ENCODE measurements at places on chromosomes 12 and 14.
A peak's percentile ranks its signal among the peaks of the same experiment; 100 is the strongest.

DNA sequence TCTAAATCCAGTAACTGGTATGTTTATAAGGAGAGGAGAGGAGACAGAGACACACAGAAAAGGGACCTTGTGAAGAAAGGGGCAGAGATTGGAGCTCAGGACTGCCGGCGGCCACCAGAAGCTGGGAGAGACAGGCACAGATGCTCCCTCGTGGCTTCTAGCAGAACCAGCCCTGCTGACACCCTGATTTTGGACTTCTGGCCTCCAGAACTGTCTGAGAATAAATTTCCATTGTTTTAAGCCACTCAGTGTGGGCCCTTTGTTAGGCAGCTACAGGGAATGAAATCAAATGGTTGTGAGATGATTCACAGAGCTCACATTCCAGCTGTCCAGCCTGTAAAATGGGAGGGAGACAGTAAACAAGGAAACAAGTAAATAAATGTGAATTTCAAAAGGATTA lies 47.6 kb downstream of the TMEM132C start:
- no peak for DNase-seq

DNA sequence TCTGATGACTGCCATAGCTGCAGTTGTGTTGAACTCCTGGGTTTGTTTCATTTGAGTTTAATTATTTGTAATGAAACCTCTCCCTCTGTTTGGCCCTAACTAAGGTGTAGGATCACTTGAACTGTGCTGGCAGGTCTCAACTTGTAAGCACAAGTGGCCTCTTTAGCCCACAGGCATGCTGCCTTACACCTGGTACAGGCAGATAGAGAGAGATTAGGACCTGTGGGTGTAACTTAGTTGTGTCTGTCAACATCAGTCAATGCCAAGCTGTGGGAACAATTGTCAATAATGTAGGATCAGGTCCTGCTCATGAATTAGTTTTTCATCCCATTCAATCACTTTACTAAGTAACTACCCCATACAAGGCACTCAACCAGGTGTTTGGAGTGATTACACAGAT lies 263.0 kb upstream of the G2E3 start:
- DNase-seq = no peak

GRCh38 chr12:130160306-130160705 lies 2.0 kb upstream of the FZD10 start:
- DNase-seq = no peak

GRCh38 chr14:39372656-39373055 lies 59.6 kb downstream of the FBXO33 start:
- no peak for DNase-seq

DNA sequence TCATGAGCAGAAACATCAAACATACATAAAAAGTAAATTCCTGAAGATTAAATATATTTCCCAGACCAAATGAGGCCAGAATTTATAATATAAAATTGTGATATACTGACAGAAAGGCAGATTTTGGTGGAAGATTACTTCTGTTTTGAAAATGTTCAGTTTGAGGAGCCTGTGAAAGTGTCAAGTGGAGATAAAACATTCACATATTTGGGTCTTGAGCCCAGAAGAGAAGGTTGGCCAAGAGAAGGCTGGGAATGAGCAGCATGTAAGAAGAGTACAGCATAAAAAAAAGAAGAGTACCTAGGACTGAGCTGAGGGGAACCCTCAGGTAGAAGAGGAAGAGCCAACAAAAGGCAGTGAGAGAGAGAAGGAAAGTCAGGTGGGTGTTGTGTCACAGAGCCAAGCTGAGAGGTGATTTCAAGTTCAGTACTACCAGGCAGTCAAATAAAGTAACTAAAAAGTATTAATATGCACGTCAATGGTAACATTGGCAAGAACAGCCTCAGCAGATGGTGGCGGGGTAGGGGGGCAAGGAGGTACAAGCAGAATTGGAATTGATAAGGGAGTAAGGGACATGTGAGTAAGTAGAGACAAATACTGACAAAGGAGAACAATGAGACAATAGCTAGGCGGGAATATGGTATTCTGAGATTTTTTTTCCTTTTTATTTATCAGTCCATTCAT lies 120.7 kb upstream of the TTC7B start:
- no peak for DNase-seq

DNA sequence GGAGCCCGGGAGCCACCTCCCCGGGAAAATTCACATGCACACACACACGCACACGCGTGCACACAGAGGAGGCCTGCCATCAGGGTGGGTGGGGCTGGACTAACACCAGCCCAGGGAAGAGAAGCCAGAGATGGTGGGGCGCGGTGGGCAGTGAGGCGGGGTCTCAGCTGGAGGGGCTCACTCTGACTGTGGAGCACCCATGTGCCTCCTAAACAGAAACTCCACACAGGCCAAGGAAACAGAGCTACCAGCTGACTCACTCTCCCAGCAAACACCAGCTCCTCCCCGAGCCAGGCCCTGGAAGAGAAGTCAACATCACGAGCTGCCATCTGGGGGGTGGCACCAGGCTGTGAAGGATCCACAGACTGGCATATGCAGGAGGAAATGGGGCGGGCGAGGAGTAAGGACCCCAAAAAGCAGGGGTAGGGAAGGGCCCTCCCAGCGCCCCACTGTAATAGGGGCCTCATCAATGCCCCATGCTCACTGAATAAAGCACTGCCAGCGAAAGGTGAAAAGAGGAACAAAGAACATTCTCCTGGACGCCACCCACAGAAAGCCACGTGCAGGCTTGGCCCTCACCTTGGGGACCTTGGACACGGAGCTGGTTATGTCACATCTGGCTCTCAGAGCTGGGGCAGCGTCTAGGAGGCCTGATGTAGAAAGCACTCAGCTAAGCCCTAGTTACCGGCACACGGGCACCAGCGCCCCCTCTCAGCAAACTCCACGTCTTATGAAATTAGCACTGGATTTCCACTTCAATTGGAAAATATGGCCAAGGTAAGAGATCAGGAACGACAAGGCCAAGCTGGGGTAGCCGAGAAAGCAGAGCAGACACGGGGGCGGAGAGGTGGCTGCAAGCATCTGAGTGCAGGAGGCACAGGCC lies 8.4 kb upstream of the INF2 start:
- DNase-seq = no peak

GRCh38 chr12:132451172-132451835 lies 38.6 kb upstream of the FBRSL1 start:
- DNase-seq = no peak

- DNase-seq = no peak
Measured at GRCh38 chr12:96397756-96398423, 2.3 kb downstream of the CDK17 start.

DNA sequence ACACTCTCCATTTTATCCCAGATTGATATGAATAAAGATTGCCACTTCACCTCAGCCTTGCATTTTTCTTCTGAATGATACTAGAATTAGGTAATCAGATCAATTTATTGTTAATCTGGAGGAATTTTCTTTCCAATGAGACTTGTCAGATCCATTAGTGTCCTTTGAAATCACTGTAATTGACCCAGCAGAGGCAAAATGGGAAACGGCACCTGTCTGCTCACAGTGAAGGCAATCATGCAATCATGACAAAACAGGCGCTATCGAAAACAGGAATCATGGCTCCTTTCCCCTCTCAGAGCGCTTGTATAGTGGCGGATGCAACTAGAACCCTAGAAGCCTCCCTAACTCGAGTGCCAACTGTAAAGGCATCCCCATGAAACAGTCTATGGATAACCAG lies 417.6 kb downstream of the GALC start:
- DNase-seq = no peak

GRCh38 chr14:100594625-100594951 lies 7.4 kb upstream of the BEGAIN start:
- DNase-seq = no peak

DNA sequence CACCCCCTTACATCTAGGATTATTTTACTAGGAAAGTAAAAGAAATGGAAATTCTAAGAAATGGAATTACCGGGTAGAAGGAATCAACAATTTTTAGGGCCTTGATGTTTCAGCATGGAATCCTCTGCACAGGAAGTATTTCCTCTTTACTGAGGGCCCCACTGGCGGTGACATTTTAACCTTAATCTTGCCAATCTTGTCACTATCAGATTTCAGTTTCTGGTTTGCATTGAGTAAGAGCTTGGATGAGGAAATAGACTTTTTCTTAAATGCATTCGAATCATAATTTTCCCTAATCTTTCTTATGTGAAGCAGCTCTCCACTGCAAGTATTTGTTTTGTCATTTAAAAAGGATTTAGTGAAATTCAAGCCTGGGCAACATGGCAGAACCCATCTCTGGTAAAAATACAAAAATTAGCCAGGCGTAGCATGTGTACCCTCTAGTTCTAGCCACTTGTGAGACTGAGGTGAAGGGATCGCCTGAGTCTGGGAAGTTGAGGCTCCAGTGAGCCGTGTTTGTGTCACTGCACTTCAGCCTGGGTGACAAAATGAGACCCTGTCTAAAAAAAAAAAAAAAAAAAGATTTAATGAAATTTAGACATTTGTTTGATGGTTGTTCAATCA lies 40.7 kb downstream of the TPCN1 start:
- DNase-seq = peak; percentile 23

GRCh38 chr12:49093792-49094159 lies 825 bp downstream of the DHH start:
- no peak for DNase-seq

GRCh38 chr12:111788178-111788654 lies 21.5 kb downstream of the ALDH2 start:
- no peak for DNase-seq

- no peak for DNase-seq
Measured at GRCh38 chr14:49220492-49220891, 365.7 kb downstream of the RPS29 start.

DNA sequence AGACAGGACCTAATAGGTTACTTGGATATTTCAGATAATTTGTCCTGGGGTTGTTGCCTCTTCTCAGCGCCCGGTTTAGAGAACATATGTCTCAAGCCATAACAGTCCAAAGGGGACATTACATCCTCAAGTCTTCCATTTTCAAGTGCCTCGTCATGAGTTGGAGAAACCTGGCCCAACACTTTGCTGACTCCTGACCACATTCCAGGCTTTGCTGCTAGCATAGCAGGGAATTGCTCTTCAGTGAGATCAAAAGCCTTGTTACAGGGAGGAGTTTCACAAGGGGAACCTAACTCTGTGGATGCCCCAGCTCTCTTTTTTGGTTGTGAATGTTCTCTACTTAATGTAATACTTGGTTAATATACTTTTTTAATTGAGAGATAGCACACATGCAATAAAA lies 8.2 kb upstream of the MMP19 start:
- DNase-seq = no peak

DNA sequence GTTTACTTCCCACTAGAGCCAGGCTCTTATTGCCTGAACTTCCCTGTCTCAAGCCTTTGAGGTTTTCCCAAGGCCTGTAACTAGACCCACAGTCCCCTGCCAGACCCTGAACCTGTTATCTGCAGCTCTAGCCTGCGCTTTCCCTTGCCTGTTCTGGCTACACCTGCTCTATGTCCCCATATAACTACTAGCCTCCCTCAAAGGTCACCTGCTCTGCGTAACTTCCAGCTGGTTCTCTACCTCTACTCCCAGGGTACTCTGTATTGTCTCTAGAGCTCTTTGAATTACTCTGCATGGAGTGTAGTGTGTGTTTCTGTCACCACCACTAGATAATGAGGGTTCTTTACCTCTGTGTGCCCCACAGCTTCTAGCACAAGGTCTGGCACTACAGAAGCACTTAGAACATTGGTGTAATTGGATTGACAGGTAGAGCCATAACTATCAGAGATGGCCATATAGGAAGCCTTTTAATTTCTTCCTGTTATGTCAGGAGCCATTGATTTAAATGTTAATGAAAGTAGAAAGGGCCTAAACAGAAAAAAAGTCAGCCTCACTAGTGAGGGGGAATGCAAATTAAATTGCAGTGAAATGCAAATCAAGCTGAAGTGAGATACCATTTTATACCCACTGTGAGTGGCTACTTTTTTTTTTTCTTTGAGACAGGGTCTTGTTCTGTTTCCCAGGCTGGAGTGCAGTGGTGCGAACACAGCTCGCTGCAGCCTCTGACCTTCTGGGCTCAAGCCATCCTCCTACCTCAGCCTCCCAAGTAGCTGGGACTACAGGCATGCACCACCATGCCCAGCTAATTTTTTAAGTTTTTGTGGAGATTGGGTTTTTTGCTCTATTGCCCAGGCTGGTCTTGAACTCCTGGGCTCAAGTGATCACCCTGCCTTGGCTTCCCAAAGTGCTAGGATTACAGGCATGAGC lies 47.8 kb downstream of the EID3 start:
- no peak for DNase-seq
